Activated naive CD8-positive, alpha-beta T cell treated with anti-CD3 and anti-CD28 coated beads, Interleukin-2, amount 50 U/mL, for 16 hours (primary cell): ENCODE measurements at places on chromosomes 7 and 10.

- DNase-seq: no peak
Observed at GRCh38 chr10:101920546-101920945, 76.9 kb upstream of the KCNIP2 start.

DNA sequence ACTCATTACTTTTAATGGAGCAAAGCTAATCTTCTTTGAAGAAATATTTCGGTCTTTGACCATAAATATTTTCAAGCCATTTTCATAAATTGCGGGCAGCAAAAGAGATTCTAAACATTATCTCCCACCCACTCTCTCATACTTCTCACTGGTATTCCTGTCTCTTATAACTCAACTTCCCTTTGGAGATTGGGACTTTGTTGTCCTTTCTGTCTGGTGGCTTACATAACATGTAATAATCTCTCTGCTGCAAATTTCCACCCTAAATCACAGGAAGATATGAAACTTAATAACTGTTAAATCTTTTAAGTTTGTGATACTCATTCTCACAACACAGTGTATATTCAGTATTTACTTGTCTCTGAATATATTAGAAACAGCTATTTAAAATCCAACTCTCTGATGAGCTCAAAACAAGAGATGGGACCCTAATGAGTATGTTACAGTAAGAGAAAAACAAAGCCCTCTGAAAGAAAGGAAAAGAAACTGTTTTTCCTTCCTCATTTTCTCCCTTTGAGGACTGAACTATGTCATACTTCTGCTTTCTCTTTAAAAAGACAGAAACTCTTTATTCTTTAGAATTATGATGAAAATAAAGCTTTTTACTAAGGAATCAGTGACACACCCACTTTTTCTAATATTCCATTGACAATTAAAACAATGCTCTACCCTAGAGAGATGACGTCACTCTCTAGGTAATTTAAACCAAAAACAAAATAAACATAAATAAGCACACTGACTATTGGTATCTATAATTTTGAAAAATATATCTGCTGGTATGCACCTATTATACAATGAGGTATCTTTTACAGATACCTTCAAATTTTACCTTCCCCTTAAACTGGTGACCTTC is 14.7 kb downstream of the CALCR start:
- no peak for DNase-seq

DNA sequence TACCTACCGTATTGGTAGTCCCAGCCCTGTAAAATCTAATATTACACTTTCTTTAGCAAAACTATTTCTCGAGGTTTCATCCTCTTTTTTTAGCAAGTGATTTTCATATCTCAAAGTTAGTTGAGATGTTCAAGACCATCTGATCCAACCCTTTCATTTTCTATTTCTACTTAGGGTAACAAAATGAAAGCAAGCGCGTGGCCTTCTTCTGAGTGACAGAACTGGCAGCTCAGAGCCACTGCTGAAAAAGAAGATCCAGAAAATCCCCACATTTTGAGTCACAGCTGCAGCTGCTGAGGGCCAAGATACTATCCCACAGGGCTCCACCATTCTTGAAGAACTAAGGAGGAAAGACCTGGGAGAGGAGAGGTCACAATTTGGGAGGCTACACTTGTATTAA is 24.8 kb upstream of the ZNF800 start:
- DNase-seq: no peak

- no peak for DNase-seq
Observed at GRCh38 chr10:94546049-94546900, 687 bp downstream of the HELLS start.

- DNase-seq: no peak
Observed at GRCh38 chr7:37986908-37987330, 66.5 kb downstream of the EPDR1 start.

- DNase-seq: no peak
Observed at GRCh38 chr7:101612885-101613515, 16.1 kb downstream of the MYL10 start.

DNA sequence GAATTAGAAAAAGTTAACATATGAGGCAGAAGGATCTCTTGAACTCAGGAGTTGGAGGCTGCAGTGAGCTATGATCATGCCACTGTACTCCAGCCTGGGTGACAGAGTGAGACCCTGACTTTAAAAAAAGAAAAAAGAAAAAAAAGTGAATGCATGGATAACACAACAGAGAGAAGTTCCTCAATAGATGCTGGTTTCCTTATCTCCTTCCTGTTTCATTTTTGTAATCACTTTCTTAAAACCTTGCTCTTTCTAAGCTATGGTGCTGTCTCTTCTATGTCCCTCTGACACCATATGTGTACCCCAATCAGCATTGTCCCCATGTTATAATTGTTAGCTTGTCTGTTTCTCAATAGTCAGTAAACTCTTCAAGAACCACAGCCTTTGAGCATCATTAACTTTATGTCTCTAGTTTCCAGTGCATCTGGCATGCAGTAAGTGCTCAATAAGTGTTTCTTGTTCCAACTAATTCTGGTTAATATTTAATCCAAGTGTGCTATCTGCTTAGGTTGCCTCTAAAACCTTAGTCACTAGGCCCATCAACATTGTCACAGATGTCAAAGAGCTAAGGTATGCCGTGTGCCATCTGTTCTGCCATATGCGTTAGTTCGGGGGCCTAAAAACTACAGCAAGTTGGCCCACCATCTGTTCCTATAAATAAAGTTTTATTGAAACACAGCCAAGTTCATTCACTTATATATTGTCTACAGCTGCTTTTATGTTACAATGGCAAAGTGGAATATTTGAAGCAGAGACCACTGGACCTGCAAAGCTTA is 36.2 kb downstream of the MPP7 start:
- no peak for DNase-seq

GRCh38 chr7:29806995-29807841 is 910 bp downstream of the WIPF3 start:
- DNase-seq: no peak

DNA sequence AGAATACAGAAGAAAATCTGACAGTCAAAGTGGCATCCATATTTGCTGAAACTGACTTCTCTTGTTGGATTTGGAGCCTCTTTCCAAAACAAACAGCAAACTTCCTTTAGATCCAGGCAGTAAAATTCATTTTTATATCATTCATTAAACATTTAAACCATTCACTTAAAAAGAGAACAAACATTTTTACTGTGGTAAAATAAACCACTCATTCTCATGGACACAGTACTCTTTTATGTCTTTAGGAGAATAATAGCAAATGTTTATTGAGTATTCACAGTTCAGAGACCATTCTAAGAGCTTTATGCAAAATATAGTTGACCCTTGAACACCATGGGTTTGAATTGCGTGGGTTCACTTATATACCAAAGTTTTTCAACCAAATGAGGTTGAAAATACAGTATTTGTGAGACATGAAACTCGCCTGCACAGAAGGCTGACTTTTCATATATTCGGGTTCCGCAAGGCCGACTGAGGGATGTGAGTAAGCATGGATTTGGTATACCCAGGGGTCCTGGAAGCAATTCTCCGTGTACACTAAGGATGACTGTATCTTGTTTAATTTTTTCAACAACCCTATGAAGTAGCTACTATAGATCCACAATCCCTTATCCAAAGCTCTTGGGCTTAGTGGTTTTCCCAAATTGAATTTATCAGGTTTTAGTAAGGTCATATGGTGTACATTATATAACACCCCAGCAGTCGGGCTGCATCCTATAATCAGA is 49.1 kb downstream of the ATXN7L1 start:
- DNase-seq: no peak

GRCh38 chr10:7444551-7445121 is 33.8 kb upstream of the SFMBT2 start:
- DNase-seq: no peak

DNA sequence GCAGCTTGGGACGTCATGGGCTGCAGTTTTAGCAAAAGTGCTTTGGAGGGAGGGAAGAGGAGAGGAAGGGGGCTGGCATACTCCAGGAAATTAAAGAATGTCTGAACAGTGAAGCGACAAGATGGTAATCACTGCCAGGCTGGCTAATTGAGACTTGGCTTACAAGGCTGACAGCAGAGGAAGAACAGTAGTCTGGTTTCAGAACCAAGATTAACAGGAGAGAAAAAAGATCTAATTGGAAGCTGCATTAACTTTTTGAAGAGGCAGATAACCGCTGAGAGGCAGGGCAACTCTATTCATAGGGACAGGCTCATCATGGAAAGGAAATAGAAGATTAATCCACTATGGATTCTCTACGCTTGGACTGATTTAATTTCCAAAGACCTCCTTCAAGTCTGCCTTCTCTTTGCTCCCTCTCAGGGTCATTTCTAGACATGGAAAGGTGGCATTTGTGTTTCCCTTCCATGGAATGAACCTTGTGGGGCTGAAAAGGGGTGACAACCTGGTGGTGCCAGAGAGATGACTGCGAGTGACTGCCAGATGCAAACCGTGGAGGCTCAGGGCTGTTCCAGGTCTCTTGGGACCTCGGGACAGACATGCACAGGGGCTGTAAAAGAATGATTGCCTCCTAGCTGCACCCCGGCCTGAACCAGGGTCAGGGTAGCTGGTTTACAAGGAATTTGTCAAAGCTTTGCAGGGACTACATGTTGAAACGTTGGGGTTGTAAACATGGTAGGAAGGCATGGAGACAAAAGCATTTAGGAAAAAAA is 210.2 kb upstream of the NPY start:
- DNase-seq: no peak

DNA sequence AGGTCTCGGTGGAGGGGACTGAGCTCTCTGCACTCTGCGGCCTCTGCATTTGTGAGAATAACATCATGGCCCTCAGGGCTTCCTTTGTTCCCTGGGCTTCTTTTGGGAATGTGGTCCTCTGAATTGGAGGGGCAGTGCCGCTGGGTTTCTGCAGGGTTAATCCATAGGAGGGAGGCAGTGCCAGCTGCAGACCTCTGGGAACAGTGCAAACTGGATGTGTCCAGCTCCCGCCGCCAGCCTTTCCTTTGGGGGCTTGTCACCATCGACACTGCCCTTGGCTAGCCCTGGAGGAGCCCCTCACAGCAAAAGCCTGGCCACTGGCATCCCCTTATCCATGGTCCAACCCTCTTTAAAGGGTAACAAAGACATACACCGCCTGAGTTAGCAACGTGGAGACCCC is 174.0 kb downstream of the WDR37 start:
- no peak for DNase-seq

DNA sequence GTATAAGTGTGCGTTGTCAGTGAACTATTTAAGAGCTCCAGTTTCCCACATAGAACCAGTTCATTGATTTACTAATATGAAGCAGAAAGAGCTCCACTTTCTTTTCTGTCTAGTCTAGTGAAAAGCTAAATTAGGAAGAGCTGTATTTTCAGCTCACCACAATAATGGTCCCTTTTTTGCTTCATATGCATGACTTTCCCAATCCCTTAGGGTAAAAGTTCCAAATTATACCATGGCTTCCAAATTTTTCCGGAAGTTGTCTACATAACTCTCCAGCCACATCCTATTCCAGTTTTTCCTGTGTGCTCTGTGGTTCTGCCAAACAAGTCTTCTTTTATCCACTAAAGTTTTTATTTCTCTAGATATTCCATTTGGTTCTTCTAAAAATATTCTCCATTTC is 685.2 kb downstream of the REEP3 start:
- no peak for DNase-seq

DNA sequence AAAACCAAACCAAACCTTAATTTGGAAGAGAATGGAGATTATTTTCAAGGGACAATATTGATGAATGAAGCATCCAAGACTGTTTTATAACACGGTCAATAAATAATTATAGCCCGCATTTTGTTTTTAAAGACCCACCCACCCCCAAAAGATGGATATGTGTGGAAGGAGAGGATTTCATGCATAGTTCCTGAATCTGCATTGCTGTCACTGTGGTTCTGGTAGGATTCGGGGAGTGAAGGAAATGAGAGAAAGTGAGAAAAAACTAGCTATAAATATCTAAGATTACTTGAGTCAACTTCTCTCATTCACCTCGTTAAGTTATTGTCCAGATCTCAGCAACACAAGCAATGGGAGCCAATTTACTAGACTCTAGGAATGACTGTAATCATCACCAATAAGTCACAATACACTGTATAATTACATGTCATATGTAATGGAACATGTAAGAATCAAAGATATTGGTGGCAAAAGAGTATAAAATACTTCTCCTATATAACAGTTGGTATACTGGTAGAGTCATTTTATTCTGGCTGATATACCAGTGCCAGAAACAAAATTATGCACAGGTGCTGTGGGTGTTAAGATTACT is 30.2 kb downstream of the NAMPT start:
- DNase-seq: no peak

DNA sequence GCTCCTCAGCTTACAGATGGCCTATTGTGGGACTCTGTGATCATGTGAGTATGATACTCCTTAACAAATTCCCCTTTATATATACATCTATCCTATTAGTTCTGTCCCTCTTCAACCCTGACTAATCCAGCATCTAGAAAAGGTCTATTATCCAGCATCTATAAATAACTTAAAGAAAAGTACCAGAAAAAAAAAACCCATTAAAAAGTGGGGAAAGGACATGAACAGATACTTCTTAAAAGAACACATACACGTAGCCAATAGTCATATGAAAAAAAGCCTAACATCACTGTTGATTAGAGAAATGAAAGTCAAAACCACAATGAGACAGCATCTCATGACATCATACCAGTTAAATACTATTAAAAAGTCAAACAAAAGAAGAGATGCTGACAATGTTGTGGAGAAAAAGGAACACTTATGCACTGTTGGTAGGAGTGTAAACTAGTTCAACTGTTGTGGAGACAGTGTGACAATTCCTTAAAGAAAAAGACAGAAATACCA is 549.5 kb upstream of the GRM3 start:
- no peak for DNase-seq

GRCh38 chr7:2282185-2282751 is 32.0 kb downstream of the SNX8 start:
- DNase-seq: no peak

- no peak for DNase-seq
Observed at GRCh38 chr7:17118412-17118811, 180.0 kb upstream of the AHR start.

GRCh38 chr10:33381451-33382215 is 47.2 kb upstream of the NRP1 start:
- DNase-seq: no peak

DNA sequence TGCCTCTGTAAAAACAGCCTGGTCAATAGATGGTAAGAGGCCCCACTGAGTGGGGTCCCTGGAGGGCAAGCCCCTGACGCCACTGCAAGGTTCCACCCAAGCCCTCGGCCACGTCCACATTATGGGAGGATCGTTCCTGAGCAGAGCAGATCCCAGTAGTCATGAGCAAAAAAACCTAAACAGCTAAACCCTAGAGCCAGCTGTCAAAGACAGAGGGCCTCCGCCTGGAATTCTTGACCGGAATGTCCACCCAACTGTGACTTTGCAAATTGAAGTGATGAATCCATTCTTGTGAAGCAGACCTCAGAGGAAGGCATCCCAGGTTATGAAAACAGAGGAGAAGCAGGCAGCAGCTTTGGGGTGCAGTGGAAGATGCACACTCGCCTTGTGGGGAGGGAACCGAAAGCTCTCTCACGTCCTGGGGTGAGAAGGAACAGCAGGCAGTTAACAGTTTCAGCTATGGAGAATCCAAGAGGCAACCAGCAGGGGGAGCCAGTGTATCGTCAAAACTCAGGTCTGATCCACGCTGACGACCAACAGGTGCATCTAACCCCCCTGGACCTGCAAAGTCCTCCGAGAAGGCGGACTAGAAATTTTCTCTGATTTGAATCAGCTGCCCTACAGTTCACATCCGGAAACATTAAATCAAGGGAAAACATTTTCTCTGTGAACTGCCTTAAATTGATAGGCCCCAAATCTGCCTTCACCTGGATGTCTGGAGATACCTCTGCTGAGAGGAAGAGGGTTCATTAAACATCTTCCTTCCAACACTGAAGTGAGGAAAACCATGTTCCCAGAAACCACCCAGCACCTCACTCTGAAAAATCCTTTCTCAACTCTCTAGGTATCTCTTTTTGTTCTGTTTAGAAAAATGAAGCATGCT is 139.1 kb upstream of the PFKP start:
- DNase-seq: peak; percentile 19
